ENCODE measurements at places on chromosomes 3 and 15.

DNA sequence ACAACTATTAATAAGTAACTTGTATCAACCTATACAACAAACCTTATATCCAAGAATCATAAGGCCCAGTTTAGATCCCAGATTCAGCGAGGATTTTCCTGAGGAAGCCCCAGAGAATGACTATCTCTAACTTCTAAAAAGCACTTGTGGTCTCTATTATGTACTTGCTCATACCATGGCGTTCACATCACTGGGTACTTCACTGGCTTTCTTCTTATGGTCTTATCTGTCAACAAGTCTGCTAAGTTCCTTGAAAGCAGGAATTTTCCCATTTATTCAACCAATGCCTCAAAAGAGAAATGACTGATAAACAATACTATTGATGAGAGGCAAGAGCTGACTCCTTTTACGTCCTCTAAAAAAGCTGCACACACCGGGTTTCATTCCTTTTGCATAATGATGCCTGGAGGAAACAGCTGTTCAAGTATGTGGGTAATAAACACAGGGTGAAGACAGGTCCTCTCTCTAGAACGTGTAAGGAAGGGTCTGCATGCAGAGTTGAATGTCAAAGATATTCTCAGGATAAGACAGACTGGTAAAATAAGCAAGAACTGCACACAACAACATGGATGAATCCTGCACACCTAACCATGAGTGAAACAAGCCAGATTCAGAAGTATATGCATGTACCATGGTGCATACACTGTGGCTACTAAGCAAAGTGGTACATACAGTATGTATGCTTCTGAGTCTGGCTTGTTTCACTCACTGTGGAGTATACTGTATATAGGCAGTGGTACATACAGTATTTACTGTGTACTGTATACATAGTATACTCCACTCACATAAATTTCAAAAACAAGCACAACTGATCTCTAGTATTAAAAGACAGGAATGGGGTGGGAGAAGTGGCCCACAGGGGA is 408.7 kb downstream of the SHQ1 start:
- no peak for DNase-seq

GRCh38 chr3:71370467-71370866 is 213.1 kb downstream of the FOXP1 start:
- DNase-seq, result no peak

- no peak for DNase-seq
Measured at GRCh38 chr3:58575971-58576652, 1.1 kb downstream of the FAM107A start.

GRCh38 chr3:10867384-10867783 is 51.4 kb downstream of the SLC6A11 start:
- DNase-seq, result no peak

GRCh38 chr15:48354694-48355303 is 23.6 kb downstream of the DUT start:
- DNase-seq, result no peak

- DNase-seq, result no peak
Measured at GRCh38 chr3:120139140-120139539, 44.9 kb upstream of the GSK3B start.

- DNase-seq, result peak; percentile 82
Measured at GRCh38 chr3:196179380-196180308, 31.6 kb downstream of the ZDHHC19 start.

GRCh38 chr15:79329171-79329611 is 18.3 kb downstream of the TMED3 start:
- DNase-seq, result no peak

DNA sequence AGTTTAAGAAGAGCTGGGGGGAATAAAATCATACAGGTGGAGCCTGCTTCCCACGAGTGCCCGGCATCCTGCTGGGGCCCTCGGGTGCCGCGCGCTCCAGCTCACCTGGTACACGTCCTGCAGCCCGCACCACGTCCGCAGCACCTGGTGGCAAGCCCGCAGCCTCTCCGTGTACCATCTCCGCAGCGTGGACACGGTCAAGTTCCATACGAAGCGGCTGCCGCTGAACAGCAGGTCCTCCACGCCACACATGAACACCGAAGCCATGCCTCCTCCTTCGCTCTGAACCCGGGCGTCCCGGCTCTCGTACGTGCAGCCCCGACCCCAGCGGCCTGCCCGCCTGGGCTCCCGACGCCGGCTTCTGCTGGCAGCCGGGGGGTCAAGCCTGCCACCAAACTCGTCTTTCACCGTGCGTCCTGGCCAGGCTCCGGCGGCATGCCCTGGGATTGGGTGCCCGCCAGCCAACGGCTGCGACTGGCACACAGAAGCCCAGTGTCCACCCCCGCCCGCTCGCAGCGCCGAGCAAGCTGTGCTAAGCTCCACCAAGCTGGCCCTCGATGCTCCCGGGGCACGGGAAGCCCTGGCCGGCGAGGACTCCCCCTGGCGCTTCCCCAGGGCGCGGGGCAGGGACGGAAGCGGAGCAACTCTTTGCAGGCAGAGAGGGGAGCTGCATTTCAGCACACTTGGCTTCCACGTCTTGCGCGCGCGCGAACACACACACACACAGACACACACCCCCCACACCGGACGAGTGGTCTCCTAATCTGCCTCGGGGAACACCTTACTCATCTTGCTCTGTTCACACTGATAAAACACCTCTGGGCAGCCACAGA is at the start of gene FRMD4B:
FRMD4B (minus strand) TSS at position 366 of the 833 bp plus-strand sequence; CDS start at position 267, 99 bp downstream.
- DNase-seq, result no peak

GRCh38 chr3:130918328-130918727 is 24.4 kb downstream of the ATP2C1 start:
- no peak for DNase-seq

DNA sequence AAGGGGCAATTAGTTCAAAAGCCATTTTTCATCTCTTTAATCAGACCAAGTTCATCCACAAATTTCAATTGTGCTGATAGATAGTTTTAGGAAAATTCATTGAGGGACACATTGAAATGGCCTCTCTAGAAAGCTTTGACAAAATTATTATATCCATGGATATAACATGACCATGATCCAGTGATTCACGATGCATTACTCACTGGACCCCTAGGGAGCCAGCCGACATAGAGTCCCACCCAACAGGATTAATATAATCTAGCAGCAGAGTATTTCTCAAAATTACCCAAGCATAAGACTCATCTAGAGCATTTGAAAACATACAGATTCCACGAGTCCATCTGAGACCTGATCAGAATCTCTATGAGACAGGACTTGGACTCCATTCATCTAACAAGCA is 100.3 kb downstream of the FRMD5 start:
- no peak for DNase-seq

DNA sequence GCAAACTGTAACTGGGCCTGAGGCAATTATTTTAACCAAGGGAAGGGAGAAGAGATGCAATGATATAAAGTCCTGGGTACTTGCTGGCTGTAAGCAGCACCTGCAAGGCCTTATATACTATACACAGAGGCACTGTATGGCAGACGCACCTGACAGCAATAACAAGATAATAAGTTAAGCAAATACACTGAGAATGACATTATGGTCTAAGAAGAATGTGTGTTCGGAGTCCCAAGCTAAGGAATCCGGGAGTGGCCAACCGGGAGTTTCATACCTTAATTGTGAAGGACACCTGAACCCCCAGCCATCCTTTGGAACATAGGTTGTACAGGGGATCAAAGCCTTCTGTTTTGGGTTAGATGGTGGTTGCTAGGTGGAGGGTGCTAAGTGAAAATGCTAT is 13.7 kb downstream of the FAM240A start:
- DNase-seq, result no peak
